ENCODE measurements at places on chromosomes 1 and 21.

- no peak for DNase-seq
These were observed 167.1 kb upstream of the PLD5 start for GRCh38 chr1:242691610-242691945.

- DNase-seq, result no peak
These were observed 10.5 kb downstream of the VANGL1 start for GRCh38 chr1:115652236-115652788.

DNA sequence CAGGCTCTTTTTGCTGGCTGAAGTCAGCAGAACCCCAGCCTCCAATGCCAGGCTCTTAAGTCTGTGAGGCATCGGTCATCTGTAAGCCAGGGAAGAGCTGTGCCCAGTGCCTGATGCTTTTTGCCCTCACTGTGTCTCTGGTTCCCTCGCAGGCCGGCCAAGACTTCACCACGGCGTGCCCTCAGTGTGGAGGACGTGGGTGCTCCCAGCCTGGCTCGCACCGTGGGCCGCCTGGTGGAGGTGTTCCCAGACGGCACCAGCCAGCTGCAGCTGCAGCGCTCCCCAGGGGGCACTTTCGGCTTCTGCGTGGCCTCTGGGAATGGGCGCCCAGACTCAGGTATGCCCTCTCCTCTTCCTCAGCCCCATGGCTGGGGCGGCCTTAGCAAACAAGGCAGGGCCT, 32.5 kb downstream of the KIAA1614 start:
- DNase-seq, result no peak

DNA sequence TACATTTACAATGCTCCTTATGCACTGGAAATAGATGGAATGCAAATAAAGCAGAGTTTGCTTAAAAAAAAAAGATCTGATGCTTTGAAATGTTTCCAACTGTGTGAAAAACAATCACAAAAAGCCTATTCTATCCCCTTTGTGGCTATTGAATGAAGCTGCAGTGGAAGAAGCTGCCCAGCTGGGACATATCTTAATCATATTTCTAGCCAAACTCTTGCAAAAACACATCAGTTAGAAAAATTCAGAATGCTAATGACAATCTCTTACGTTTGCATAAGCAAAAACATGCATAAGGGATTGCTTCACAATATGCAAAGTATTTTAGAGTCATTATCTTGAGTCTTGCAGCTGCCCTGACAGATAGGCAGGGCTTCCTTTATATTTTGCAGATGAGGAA, 526.4 kb upstream of the USP24 start:
- no peak for DNase-seq

DNA sequence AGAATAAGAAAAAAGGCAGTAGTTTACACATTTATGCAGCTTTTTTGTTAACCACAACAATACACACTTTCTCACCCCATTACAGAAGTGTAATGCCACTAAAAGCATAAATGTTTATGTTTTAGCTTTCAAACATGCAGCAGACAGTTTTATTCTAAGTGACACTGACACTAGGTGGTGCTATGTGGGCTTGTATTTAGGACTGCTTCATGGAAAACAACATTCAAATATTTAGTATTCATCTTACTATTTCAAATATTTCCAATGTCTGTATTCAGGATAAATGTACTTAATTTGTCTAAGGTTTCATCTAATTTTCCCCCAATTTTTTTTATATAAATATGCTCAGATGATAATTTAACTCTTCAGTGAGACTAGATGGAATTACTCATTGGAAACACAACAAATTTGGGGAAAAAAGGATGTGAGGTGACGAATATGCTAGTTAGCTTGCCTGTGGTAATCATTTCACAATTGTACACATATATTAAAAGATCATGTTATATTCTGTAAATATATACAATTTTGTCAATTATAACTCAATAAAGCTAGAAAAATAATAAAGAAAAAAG, 71.4 kb downstream of the USP1 start:
- DNase-seq, result peak; percentile 16

GRCh38 chr21:18705971-18706370, 302.4 kb upstream of the TMPRSS15 start:
- no peak for DNase-seq

DNA sequence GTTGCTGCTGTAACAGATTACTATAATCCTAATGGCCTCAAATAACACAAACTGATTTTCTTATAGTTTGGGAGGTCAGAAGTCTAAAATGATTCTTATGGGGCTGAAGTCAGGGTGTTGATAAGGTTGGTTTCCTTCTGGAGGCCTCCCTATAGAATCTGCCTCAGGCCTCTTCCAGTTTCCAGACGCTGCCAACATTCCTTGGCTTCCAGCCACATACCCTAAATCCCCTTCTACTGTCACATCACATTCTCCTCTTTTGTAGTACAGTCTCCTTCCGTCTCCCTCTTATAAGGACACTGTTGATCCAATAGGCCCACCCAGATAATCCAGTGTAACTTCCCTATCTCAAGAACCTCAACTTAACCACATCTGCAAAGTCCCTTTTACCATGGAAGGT, 145.3 kb upstream of the NCAM2 start:
- DNase-seq, result no peak

All from head of caudate nucleus (tissue), 42 donors.